ENCODE measurements at places on chromosomes 4 and X.

DNA sequence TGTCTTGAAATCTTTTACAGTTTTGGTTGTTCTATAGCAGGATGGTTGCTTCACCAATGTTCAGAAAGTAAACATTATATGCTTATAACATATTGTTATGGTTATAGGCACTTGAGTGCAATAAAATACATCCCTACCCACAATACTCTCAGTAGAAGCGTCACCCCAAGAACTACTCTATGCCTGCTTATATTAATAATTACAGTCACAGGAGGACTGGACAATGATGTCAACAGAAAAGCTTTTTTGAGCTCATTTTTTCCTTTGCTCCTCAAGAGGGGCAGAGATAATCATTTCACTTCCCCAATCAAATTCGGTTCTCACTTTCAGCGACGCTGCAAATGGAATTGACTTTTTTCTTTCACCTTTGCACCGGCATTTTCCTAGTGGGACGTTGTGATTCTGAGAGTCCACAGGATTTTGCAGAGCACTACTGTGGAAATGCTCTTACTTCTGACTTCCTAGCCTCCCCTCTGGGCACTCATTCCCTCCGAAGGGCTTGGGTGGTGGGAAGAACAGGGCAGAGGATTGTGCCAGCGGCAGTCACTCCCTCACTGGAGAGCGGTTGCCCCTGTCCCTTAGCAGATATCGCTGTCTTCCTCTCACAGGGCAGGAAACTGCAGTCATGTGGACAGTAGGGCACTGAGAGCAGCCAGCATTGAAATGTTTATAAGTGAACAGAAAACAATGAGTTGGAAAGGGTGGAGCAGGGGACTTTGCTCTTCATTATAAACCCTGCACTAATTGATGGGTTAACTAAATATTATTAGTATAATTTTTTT, 24.9 kb upstream of the SGMS2 start:
- DNase-seq, result no peak

DNA sequence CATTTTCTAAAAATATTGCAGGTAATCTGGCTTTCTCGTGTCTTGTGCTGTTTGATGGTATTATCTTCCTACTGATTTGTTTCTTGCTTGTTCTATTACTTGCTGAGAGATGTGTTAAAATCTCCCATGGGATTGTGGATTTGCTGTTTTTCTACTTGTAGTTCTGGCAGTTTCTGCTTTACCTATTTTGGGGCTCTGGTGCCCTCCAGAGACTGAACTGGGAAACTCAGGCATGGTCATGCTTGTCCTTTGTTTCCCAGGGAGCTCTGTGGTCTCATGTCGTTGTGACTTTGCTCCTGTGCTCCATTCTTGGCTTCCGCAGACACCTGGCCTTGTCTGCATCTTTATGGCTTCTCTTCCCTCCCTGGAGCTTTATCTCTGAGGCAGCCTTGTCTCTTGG, 39.5 kb downstream of the NSD2 start:
- peak; percentile 73 for DNase-seq

- no peak for DNase-seq
Measured at GRCh38 chr4:121741751-121742150, 23.2 kb downstream of the SMIM43 start.

DNA sequence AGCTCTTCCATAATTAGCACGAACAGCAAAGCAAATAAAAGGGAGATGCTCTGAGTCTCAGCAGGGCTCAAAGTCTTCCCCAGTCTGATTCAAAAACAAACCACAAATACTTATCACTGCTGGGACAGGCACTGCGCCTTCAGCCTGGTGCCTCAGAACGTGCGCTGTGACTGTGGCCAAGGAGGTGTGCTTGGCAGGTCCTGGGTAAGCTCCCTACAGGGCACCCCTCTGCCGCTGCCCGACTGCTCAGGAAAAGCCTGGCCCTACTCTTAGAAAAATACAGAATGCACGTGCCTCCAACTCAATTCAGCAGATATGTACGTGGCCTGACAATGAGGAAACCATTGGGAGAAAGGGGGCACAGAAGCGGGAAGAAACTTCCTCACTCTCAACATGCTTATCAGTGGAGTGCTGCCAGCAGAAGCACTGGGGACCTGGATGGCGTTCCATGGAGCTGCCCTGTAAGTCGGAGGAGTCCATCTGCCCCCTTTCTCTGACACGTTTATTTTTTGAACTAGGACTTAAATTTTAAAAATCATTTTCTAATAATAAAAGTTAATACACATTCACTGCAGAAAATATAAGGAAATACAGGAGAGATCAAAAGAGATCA, 86.8 kb downstream of the GATB start:
- no peak for DNase-seq

DNA sequence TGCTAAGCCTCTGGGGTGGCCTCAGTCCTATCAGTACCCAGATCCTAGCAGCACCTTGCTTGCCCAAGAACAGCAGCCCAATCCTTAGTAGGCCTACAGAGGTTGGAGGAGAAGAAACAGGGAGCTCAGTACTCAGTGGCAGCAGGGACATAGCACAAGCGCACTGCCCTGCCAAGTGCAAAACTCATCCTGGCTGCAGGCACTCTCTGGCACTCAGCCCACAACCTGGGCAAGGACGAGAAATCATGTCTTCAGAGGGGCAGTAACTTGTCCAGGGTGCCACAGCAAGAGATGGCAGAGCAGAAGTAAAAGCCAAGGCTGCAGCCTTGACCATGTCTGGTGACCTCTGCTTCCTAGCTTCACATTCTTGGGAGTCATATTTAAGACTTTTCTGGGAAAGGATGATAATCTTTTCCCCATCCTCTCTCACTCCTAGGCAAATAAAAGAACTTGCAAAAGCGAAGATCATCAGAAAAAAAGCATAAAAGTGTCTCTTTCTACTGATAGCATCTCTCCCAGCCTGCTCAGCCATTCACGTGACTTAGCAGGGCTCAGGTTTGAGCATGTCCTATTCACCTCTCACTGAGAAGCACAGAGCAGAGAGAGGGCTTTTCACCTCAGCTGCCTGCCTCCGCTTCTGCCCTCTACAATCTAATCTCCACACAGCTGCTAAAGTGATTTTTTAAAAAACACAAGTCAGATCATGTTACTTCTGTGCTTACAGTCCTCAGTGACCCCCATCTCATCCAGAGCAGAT, 37.2 kb upstream of the MAGEA4 start:
- DNase-seq, result no peak

DNA sequence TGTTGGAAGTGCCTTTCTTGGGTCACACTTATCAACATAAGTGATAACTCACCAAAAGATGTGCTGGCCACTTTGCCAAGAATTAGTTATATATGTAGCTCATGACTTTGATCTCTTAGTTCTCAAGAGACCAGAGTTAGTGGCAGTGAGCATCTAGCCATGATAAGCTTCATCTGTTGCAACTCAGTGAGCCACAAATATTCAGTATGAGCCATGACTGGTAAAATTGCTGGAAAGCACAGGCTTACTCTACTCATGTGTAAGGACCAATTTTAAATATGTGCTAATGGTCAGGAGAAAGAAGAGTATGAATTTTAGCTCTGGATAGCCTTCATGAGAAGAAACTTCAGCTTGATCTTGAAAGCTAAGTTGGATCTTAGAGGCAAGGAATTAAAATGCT, 59.4 kb upstream of the TLL1 start:
- no peak for DNase-seq

DNA sequence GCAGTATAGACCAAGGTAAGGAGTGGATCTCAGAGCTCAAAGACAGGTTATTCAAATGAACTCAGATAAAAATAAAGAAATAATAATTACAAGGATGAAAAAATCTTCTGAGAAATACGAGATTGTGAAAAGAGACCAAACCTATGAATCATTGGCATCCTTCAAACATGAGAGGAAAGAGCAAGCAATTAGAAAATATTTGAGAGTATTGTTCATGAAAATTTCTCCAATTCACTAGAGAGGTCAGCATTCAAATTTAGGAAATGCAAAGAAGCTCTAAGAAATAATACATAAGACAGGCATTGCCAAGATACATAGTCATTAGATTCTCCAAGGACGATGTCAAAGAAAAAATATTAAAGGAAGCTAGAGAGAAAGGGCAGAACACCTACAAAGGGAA, 93.5 kb upstream of the GALNTL6 start:
- no peak for DNase-seq
